Putamen (tissue), 1 donor: ENCODE measurements at places on chromosomes 6 and 20.

GRCh38 chr6:13131935-13132661 is 196.2 kb downstream of the TBC1D7 start:
- no peak for DNase-seq

- no peak for DNase-seq
These were observed 122.3 kb downstream of the QRSL1 start for GRCh38 chr6:106751501-106752252.

GRCh38 chr6:73231986-73232391 is 6.7 kb upstream of the KHDC1L start:
- no peak for DNase-seq

DNA sequence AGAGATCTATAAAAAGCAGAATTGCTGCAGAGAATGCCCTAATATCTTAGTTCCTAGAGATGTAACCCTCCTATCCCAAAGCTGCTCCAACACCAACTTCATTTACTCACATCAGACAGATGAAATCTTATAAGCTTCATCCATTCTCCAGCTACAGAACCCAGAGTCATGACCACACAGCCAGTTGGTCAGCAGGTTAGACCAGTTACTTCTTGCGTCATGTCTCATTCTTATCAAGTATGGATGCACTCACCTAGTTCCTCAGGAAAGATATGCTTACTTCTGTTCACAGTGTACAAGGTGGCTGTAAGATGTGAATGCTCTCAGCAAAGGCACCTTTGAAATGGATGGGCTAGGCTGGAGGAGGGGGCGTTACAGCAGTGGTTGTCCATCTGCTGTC is 47.9 kb upstream of the ISM1 start:
- DNase-seq = no peak

- no peak for DNase-seq
These were observed 29.1 kb upstream of the SASH1 start for GRCh38 chr6:148313488-148313887.

GRCh38 chr6:127464161-127464880 is 5.1 kb upstream of the KIAA0408 start:
- DNase-seq = no peak
